ENCODE measurements at places on chromosomes 13 and 19.

DNA sequence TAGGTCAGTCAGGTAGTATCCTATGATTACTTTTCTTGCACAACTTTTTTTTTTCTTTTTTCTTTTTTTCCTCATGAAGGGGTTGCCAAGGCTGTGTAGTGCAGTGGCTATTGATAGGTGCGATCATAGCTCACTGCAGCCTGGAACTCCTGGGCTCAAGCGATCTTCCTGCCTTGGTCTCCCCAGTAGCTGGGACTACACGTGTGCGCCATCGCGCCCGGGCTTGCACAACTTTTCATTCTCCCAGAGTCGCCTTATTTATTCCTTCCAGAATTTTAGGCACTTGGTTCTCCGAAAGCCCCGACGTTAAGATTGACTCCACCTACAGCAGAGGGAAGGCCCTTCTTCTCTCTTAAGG, 867 bp upstream of the ZNF613 start:
- DNase-seq, result no peak

- DNase-seq, result no peak
Observed at GRCh38 chr13:99255271-99255670, 2.9 kb downstream of the GPR18 start.

GRCh38 chr13:44306371-44307192, 67.0 kb upstream of the SERP2 start:
- DNase-seq, result peak; percentile 95

GRCh38 chr19:2331601-2332246, 3.2 kb downstream of the SPPL2B start:
- DNase-seq, result no peak

DNA sequence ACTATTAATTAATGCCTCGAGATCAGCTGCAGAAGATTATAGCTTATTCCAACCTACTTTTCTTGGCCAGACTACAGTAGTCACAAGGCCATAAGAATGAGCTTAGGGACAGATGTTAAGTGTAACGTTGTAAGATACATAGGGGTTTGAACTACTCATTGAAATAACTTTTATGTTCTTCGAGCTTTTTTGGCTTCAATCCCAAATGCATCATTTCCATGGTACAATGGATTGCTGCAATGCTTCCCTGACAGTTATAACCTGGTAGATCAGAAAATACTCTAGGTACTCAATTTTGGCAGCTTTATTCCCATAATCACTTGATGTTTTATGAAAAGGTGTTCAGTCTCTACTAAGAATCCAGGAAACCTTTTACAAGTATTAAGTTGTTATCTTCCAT, 2216.7 kb upstream of the PCDH20 start:
- DNase-seq, result no peak

GRCh38 chr13:27022571-27023311, 148.9 kb downstream of the USP12 start:
- peak; percentile 55 for DNase-seq

DNA sequence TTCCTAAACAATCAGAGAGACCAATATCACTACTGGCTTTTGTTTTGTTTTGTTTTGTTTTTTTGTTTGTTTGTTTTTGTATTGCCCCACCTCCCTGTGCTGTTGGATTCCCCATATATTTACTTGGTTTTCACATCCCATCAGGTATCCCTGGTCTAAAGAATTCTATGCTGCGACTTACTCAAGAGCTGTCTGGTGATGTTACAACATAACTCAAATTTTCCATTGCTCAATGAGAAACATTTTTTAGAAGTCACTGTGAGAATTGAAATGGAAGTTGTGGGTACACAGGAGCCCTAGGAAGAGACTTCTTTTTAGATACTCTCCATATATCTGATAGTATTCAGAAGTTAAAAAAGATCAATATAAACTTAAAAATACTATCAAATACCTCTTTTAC, 181.4 kb downstream of the KLF5 start:
- no peak for DNase-seq

DNA sequence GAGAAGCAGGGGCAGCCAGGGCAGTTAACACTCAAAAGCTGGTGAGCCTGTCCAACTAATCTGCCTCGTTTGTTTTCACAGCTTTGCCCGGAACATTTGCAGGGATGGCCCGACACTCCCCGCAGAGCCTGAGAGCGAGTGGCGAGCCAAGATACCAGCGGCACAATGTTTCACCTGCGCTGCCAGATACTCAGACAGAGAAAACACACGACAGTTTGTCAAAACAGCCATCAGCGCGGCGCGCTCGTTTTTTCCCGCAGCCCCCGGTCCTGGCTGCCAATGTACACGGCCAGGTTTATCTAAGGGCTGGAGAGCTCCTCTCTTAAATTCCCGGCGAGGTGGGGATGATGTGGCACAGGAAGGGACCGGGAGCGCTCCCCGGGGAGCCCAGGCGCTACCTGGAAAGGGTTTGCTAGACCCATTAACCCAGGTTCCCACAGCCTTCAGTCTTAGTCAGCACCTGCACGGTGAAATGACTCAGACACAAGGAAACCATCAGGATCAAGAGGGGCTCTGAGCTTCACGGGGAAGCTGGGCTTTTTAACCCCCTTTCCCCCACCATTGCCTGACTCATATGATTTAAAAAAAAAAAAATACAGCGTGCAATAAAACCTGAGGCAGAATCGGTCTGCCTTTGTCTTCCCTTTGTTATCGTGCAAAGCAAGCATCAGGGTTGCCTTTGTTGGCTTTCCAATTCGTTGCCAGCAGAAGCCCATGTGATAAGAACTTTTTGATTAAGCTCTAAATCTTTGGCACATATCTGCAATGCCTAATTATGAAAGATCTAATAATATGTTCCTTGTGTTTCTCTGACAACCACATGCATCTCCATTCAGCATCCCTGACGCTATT, 186.2 kb downstream of the EFNB2 start:
- DNase-seq, result no peak

DNA sequence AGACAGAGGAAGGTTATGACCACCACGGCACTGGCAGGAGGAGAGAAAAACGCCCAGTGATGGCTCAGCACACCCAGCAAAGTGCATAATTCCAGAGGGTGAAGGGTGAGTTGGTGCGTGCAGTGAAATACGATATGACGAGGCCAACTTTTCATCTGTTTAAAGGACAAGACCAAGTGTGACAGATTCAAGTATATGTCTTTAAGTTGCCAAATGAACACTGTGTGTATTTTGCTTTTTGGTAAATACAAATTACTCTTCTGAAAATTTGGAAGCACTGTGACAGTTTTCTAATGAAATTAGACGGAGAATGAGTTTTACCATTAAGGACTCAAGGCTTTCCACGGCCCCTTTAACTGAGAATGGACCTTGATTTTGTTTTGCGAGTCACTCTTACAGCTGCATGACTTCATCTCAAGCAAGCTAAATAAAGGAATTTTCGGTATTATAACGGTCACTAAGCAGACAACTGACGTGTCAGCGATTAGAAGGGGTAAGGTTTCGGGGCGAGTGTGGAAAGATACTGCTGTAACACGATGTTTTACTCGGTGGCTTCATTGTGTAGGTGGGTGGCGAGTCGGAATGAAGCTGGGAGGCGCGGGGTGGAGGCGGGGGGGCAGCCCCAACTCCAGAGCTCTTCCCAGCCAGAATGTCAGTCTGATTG, 22.8 kb downstream of the COL4A2 start:
- no peak for DNase-seq

GRCh38 chr19:47848823-47849473, 10.1 kb upstream of the TPRX2 start:
- no peak for DNase-seq

DNA sequence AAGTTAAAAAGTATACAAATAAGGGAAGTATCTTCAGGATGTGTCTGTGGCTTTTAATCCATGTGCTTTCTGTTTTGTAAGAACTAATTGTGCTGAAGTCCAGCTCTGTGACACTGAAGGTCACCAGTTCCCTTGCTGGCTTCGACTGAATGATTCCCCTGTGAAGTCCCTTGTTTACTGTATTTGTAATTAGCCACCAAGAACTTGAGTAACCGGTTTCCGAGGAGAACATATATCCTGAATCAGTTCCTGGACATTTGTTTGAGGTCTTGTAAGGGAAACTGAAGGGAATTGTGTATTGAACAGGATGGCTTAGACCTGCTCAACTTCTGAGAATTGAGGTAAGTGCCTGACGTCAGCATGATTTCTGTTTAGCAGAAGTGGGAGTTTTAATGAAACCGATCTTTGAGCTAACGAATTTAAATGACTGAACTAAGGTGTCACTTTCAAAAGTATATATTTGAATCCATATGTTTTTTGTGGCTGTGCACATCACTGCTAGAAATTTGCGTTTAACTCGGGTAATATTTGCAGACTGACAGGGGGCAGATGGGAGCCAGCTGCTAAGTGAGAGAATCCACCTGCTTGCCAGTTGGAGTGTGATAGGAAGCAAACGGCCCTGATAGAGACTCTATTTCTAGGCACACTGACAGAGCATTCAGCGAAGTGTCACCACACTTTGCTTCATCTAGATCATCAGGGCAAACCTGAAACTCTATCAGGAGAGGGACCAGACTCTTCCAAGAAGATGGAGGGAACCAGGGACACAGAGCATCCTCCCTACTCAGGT, 530.0 kb downstream of the RFC3 start:
- no peak for DNase-seq

- no peak for DNase-seq
Observed at GRCh38 chr13:40317980-40318327, 348.5 kb downstream of the FOXO1 start.

DNA sequence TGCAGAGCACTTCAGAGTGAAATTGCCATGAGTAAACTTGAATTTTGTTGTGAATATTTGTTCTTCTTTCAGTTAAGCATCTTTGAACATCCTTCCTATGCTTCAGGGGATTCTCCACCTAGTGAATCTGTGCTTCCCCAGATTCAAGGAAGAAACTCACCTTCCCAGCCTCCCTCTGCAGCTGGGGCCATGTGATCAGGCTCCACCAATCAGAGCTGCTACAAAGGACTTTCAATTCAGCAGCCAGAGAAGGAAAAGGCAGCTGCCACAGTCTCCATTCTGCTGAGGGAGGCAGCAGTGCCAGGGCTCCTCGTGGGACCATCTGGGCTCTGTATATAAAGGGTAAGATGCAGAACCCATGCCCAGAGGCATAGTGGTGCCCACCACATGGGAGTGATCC, 89.7 kb upstream of the SIAH3 start:
- DNase-seq, result no peak

DNA sequence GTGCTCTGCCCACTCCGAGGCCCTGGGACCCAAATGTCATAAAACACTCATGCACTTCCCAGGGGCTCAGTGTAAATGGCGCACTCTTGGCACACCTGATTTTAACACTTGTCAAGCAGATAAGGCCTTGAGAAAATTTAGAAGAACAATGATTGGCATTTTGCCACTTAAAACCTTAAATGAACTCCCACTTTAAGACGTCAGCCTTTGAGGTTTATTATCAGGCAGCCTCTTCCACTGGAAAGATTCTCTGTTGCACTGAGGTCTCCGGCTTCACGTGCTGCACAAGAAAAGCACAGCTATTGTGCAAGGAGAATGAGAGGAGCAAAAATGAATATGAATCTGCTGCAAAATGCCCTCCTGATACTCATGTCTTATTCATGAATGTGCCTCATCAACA, 38.5 kb upstream of the ATP11A start:
- DNase-seq, result peak; percentile 43

DNA sequence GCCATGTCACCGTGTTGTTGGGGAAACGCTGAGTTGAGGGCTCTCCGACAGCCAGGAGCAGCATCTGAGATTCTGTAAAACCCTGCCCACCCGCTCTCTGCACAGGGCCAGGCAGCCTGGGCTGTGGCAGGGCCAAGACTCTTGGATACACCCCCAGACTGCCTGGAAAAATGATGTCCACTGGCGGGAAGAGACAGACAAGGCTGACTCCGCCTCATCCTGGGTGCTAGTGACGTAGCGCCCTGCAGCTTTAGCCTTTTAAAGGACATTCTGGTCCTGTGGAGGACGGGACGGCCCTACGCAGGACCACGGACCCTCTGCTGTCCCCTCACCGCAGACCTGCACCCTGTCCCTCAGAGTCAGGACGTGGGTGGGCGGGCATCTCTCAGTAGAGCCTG, 20.7 kb upstream of the LILRA2 start:
- DNase-seq, result no peak

DNA sequence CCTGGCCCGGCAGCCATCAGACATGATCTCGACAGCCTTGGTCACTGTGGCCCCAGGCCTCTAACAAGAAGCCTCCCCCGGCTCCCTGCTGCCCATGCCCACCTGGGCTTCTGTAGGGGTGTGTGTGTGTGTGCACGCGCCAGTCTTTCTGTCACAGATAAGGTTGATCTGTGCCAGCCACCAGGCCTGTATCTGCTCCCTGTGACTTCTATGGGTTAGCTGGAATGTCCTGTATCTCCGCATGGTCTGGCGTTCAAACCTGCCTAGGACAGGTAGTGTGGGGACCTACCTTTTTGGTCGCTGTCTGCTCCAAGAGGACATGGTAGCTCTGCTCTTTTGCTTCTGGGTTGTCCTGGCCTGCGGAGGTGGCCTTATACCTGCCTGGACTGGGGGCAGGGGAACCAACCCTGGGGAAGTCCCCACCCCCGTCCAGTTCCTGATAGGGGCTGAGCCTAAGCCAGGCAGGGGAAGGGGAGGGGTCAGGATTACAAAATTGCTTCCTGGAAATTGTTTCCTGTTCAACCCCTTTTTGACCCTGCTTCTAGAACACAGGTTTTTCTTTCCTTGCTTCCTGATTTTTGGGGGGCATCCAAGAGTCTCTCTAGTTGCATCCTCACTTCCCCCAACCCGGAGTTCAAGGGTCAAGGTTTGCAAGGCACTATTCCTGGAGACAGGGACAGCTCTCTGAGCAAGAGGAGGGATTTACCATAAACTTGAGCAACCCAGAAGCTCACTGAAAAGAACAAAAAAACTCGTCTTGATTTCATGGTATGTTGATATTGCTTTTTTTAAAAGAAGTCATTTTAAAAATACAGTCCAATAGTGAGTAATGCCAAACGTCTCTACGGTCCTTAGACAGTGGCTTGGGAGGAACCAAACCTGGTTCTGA, at the start of gene LRG1:
Gene LRG1, minus strand, starts transcription at position 344 of the 889 bp plus-strand sequence. Its CDS starts 23 bp downstream, at position 321.
- no peak for DNase-seq

- no peak for DNase-seq
Observed at GRCh38 chr19:6812612-6813011, 40.1 kb downstream of the VAV1 start.

GRCh38 chr13:65508338-65508737, 1721.8 kb downstream of the PCDH9 start:
- no peak for DNase-seq

DNA sequence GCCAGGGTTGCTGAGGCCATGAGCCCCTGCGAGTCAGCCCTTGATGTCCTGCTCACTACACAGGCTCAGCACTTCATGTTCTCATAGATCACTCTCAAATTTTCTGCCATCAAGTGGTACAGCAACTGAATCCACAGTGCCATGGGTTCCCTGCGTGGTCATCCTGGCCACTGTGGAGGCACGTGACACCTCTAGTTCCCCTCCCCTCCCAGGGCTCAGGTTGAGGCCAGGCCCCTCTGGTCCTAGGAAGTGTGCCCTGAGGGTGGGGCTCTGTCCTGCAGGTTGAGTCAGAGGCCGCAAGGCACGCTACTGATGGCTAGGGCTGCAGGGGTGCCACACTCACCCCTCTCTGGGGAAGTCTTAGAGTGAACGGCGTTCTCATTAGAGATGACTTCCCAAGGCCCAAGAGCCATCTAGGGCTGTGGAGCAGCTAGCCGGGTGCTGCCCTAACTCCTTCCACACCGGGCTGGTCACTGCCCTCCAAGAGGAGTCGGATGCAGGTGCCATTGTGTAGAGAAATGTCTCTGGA, 39.8 kb upstream of the TPM4 start:
- DNase-seq, result no peak

GRCh38 chr13:81393721-81394120, 1052.8 kb upstream of the SPRY2 start:
- no peak for DNase-seq
